Caki2 (cell line): ENCODE measurements at places on chromosomes 12 and 14. TPM values are rescaled to one million over a fixed set of nuclear protein-coding genes. Genes with fewer than 3 reads are reported as not detected.

Gene TAS2R30
- not detected in 2 replicates for total RNA-seq

Gene ALX1
- not detected in 2 replicates for total RNA-seq

Gene NAP1L1
- total RNA-seq, result 585 and 643 TPM in 2 replicates

Gene PZP
- not detected in 2 replicates for total RNA-seq

Gene ANKRD13A
- total RNA-seq, result 5.7 and 6.7 TPM in 2 replicates

Gene SCN8A
- total RNA-seq, result 0.30 TPM in 1 of 2 replicates, not detected in the other

Gene CLEC4A
- not detected in 2 replicates for total RNA-seq

Gene DBX2
- not detected in 2 replicates for total RNA-seq

Gene CLEC4C
- total RNA-seq, result not detected in 2 replicates

Gene SUDS3
- 21.3 and 39.4 TPM in 2 replicates for total RNA-seq

Gene GZMH
- total RNA-seq, result not detected in 2 replicates

Gene ETFBKMT
- total RNA-seq, result 0.81 TPM in 1 of 2 replicates, not detected in the other
